ENCODE measurements at places on chromosomes 16 and 17.

- peak; percentile 73 for DNase-seq
These were observed 397.7 kb upstream of the TNRC6C start for GRCh38 chr17:77560841-77561240.

DNA sequence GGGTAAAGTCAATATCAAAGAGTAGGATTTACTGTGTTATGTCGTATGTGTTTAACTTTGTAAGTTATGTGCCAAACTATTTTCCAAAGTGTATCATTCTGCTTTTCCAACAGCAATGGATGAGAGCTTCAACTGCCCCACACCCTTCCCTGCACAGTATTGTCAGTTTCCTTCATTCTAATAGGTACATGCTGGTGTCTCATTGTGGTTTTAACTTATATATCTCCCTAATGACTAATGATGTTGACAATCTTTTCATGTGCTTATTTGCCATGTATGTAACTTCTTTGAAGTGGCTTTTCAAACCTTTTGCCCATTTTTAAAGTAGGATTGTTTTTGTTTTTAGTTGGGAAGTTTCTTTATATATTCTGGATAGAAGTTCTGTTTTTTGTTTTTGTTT is 3.8 kb downstream of the DDX19B start:
- no peak for DNase-seq

DNA sequence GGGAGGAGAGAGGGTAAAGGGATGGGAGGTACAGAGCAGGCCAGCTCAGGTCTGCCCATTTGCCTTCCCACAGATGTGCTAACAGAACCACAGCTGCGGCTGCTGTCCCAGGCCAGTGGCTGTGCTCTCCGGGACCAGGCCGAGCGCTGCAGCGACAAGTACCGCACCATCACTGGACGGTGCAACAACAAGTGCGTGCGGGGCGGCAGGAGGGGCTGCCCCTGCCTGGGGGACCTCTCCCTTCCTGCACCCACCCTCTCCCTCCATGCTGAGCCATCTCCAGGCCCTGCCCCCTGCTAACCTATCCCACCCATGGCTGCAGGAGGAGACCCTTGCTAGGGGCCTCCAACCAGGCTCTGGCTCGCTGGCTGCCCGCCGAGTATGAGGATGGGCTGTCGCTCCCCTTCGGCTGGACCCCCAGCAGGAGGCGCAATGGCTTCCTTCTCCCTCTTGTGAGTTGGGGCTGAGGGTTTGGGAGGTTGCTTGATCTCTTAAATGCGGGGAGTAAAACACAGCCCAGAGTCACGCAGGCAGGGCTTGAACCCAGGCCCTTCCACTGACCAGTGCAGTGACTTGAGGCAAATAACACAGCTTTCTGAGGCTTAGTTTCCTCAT is 1.2 kb downstream of the EPX start:
- no peak for DNase-seq

GRCh38 chr17:7403043-7403726 is 712 bp downstream of the TMEM256 start:
- DNase-seq = no peak

DNA sequence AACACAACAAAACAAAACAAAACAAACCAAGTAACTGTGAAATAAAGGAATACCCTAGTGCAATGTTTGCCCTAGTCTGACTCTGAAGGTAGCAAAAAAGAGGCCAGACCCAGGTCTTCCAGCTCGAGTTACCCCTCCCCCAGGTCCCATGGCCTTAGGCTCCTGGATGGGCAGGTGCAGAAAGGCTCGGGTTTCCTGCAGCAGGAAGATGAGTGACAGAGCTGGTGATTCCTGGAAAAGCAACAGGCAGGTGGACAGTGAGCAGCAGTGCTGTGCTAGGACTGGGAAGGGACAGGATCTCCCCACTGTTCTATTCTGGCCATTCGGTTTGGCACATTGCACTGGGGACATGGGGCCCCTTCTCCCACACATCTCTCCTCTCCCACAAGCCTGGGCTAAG is 42.9 kb upstream of the MRTFB start:
- no peak for DNase-seq

GRCh38 chr17:16491703-16492612 is at the start of gene LRRC75A:
TSS of gene LRRC75A (minus strand) at chr17:16492193. CDS start at chr17:16491990, 203 bp downstream.
- DNase-seq = peak; percentile 97

DNA sequence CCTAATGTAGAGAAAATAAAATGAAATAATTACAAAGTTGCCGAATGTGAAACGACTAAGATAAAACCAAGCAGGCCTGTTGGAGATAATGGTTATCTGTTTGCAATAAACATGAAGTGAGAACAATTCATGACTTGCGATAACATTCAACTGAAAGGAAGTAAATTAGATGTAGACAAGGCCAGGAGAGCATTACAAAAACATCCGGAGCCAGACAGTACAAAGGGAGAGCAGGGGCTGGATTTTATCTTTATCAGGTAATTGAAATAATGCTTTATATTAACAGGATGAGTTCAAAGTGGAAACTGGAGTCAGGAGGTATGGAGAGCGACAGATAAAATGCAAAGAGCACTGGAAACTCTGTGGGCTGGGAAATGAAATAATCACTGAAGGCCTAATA is 265.6 kb upstream of the GOT2 start:
- DNase-seq = peak; percentile 2

Data from osteoblast (primary cell).